AG09319 (cell line): ENCODE measurements at places on chromosomes 5 and 9.

DNA sequence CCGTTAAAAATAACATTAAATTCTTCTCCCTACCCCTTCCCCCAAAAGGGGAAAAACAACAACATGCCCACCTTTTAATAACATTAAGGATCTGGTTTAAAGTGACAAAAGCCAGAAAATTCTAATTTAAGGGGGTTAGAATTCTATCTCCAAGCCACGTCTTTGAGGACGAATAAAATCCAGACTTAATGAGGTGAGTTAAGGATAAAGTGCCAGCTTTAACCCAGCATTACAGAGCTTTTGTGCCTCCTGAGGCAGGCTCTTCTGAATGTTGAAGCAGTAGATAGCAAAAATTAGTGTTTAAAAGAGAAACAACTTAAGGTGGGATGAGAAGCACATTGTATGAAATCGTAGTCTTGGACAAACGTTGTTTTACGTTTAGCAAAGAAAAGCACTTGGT, 329.0 kb upstream of the MPDZ start:
- no peak for DNase-seq

DNA sequence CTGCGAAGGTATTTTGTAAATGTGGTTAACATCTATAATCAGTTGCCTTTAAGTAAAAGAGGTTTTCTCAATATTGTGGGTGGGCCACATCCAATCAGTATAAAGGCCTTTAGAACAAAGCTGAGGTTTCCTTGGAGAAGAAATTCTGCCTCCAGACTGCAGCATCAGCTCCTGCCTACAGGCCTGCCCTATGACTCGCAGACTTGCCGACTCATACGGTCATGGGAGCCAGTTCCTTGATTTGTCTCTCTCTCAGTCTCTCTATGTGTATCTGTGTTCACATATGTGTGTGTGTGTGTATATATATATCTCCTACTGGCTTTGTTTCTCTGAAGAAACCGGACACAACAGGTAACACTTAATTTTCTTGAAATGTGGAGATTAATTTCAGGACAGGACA, 45.3 kb downstream of the SLC36A1 start:
- no peak for DNase-seq

- no peak for DNase-seq
Observed at GRCh38 chr9:113621980-113622379, 158.5 kb downstream of the RGS3 start.

DNA sequence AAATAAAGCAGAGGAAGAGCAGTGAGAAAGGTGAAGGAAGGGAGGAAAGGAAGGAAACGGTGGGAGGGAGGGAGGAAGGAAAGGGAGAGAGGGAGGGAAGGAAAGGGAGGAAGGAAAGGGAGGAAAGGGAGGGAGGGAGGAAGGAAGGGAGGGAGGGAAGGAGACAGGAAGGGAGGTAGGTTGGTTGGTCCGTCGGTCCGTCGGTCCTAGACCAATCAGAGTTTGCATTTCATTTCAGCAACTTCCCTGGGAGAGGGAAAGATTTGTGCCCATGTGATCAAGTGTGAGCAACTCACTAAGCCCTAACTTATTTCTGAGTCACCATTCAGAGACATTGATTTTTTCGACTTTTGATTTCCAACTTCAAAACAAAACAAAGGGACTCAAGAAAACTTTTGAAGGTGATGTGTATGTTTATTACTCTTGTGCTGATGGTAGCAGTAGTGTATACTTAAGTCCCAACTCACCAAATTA, 18.8 kb downstream of the NANS start:
- peak; percentile 57 for DNase-seq

DNA sequence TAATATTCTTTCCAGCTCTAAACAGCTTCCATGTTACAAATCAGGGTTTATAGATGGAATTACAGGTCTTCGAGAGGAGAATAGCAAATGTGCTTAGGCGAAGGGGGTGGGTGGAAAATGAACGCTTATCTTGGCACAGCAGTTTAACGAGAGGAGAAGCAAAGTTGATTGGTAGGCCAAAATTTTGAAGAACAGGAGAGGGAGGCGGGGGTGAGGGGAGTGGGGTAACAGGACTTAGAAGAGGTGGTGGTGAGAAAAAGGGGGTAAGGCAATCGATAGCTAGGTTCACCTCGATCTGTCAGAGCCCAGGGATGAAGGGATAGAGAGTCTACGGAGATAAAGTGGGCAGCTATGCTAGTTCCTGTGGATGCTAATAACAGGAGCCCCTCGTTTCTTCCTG, 764 bp downstream of the ANKRA2 start:
- DNase-seq = no peak

GRCh38 chr9:137303893-137304382, 1.9 kb upstream of the NRARP start:
- no peak for DNase-seq

DNA sequence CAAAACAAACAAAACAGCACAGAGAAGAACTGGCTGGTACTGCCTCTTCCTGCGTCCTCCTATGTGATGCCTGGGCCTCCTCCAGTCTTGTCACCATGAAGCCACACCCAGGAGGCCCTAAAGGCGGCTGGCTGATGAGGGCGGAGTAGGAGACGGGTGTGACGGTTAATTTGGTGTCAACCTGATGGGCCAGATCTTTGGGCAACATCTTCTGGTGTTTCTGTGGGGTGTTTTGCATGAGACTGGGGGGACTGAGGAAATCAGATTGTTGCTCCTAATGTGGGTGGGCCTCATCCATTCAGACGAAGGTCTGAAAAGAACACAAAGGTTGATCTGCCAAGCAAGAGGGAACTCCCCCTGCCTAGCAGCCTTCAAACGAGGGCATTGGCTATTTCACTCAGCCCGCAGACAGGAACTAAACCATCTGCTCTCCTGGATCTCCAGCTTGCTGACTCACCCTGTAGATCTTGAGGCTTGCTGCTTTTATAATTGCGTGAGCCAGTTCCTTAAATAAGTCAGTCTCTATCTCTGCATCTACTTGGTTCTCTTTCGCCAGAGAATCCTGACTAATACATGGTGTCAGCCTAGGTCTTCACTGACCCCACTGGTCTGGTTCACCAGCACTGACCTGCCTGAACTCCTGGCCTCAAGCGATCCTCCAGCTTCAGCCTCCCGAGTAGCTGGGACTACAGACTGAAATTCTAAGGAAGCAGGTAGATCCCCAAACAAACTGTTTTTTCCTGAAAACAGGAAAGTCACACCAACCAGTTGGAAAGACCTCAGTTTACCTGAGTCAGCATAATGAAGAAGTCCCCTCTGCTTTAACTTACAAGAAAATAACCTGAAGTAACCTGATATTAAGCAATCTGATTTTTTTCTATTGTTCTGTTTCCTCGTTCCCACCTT, 12.8 kb upstream of the ZFP62 start:
- no peak for DNase-seq

DNA sequence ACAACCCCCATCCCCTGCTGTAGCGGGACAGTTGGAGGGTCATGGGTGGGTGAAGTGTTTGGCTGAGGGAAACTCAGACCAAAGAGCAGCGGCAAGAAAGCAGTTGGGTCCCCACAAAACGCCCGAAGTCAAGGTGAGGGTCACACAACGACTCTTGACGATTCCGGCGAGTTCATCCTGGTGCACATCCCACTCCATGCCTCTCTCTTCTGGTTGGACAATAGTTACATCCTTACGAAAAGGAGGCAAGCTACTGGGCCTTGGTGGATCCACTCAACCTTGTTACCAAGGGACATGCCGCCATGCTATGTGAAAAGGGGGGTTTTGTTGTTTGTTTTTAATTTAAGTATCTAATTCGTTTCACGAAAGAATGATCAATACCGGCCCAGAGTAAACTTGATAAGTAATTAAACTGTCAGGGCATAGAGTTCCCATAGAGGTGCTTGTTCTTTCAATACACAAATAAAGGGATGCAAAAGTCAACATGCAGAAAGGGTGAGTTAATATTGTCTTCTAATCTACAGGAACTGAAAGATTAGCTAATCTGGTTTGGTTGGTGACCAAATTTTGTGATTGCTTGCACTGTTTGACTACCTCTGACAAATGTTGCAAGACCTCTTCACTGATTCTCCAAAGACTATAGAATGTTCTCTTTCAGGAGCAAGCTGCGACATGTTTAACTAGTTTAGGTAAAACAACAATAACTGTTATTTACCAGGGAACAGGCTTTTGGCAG, 732 bp upstream of the SMIM15 start:
- DNase-seq = no peak

- no peak for DNase-seq
Observed at GRCh38 chr9:2837915-2838314, 6.0 kb downstream of the PUM3 start.

- no peak for DNase-seq
Observed at GRCh38 chr9:124213396-124213795, 44.4 kb upstream of the NEK6 start.

DNA sequence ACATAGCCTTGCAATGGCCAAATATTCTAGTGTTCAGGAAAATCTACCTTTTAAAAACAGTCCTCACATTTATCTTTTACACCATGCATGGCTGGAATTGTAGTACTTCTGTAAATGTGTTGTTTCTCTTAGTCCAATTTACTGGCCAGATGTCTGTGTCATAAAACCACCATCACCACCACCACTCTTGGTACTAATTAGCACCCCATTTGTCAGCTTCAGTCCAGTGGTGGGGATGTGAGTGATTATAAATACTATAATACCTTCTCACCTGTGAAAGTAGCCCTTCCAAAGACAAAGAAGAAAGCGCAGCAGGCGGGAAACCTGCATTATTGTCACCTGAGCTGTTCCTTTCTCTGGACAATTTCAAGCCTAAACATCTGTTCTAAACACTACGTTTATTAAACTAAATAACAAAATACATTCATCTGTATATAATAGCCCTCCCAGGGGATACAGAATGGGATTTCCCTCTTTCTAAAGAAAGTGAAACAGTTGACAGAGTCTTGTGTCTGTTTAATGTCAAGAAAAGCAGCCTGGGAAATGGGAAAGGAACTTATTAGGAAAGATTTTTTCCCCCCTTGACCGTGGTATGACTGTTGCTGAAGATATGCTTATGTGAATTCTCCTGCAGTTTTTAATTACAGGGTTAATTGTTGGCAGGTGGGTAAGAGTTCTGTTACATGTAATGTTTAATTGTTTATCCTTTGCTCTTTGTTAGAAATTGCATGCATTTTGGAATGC, 144.5 kb upstream of the NUDT12 start:
- DNase-seq = no peak

GRCh38 chr9:80839821-80840675, 849.3 kb downstream of the TLE1 start:
- DNase-seq = no peak

DNA sequence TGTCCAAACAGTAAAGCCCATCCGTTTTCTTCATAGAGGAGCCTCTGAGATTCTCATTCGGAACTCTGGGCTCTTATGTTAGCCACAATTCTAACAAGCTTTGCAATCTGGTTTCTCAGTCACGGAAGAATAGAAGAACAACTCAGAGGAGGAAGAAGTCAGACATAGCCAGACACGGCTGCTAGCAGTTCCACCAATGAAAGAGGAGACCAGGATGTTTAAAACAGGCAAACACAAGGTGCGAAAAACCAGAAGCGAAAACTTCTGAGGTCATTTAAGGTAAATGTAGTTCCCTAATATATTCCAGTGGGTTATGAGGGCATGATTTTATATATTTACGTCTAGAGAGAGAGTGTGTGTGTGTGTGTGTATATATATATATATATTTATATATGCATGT, 34.1 kb upstream of the GDNF start:
- no peak for DNase-seq

- no peak for DNase-seq
Observed at GRCh38 chr9:83299094-83299493, 236.2 kb upstream of the RASEF start.

DNA sequence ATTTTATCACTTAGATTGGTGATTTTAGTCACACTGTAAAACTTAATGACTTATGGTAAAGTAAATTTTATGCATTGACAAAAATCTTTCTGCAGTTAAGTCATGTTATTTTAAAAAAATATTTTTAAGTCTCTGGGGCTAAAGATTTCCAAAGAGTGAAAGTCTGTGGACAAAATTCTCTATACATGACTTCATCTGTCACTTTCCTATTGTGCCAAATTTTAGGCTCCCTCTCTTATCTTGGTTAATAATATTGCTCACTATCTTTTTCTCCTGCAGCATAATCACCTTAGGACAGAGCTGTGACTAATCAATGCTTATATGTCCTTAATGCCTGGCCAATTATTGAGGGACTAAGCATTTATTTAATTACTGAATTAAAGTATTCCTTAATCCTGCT, 15.2 kb downstream of the LURAP1L start:
- no peak for DNase-seq

- DNase-seq = no peak
Observed at GRCh38 chr9:94110821-94111252, 26.6 kb downstream of the PTPDC1 start.

- no peak for DNase-seq
Observed at GRCh38 chr5:119706049-119706448, 76.7 kb downstream of the FAM170A start.

DNA sequence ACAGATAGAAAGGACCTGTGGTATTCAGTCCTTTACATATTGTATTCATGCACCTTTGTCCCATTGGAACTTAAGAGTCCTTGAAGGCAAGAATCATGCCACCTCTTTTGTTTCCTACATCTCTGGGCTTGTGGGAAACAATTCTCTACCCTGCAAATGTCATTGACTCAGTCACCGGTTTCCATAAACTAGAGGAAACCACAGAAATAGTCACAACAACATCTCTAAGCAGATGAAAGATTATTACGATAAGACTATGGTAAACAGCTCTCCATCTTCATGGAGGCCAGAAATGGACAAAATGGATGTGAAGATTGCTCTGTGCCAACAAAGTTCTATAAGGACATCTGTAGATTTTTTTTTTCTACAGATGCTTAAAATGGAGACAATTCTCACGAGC, 165.5 kb downstream of the PIK3R1 start:
- no peak for DNase-seq

GRCh38 chr5:83632874-83633273, 87.8 kb downstream of the HAPLN1 start:
- no peak for DNase-seq

DNA sequence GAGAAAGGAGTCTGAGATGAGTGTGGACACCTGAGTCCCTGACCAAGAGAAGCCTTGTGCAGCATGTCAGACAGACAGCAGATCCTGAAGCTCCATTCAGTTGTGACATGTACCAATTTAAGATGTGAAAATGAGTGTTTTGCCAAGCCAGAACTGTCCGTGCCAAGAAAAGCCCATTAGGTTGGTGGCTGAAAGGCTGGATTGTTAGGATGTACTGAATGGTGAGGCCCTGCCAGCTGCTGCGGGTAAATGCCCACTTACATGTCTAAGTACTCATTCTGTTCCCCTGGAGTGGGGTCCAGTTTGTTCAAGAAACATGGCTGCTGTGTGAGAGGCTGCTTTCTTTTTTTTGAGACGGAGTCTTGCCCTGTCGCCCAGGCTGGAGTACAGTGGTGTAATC, 14.6 kb downstream of the DAPK1 start:
- DNase-seq = no peak

DNA sequence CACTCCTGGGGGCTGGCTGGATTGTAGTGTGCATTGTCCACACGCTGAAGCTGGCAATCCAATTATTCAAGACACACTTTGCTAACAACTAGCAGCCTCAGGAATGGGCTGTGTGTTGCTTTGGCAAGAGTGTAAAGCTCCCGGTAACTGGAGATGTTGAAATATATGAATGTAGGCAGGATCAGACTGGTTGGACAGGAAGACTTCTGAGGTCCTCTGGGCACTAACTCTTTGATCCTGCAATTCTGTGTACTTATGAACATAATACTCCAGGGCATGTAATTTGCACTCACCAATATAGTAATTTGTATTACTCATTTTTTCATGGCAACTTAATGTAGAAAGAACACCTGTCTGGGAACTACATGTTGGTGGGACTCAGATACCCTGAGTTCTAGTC, 106.7 kb upstream of the SLC28A3 start:
- no peak for DNase-seq

GRCh38 chr9:105444130-105444529, 3.7 kb upstream of the FSD1L start:
- DNase-seq = no peak

GRCh38 chr9:137745541-137745991, 126.8 kb downstream of the EHMT1 start:
- no peak for DNase-seq
